Activated gamma-delta T cell treated with Interleukin-2 at 50 U/mL for 16 hours (primary cell): ENCODE measurements at places on chromosomes 6 and 20.

DNA sequence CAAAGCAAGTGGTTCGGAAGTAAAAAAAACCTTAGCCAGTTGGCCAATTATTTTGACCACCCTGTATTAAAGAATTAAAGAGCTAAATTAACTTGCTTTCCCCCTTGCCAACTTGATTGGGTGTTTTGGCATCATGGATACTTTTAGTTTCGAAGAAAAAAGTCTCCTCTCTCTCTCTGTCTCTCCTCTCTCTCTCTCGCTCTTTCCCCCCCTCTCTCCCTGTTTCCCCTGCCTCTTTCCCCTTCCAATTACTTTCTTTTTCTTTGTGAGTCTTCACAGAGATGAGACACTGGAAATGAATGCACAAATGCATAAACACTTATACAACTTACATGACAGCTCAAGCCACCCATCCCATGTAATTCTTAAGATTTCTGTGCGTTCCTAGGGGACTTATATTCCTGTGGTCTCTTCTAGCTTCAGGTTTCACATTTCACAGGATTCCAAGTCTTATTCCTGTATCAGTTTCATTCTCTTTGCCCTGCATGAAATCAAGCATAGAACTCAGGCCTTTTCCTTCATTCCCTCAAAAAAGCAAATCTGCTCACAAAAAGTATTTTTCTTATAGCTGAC lies 32.9 kb upstream of the EYA4 start:
- DNase-seq = no peak

GRCh38 chr6:92126983-92127382 lies 1292.4 kb downstream of the EPHA7 start:
- DNase-seq = no peak

DNA sequence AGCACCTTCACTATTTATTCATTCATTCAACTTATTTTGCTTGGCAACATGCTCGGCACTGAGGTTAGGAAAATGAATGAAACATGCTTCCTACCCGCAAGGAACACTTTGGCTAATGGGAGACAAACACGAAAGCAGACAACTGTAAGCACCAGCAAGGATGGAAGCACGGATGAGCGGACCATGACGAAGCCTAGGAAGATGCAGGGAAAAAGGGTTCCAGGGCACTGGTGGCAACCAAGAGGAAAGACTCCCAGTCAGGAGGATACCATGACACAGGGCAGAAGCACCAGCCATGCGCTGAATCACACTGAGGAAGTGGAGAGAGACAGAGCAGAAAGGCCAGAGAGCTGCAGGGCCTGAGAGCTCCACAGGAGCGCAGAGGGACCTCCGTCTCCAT lies 9.8 kb downstream of the PDE10A start:
- DNase-seq = no peak

- DNase-seq = no peak
Measured at GRCh38 chr6:160430751-160431150, 82.6 kb downstream of the SLC22A3 start.

DNA sequence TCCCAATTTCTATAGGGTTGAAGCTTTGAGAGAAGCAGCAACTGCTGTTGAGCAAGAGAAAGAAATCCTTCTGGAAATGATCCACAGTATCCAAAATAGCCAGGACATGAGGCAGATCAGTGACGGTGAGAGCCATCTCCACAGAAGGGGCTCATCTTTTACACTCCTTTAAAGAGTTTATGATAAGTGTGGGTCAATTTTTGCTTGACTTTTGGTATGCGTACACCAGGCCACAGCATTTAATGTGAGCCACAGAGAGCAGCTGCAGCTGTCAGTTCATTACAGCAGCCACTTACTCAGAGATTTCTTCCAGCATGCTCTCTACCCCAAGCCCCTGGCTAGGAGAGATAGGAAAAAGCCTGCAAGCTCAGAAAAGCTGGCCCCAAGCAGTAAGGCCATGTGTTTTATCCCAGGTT lies 9.9 kb downstream of the BAG2 start:
- DNase-seq = no peak

- no peak for DNase-seq
Measured at GRCh38 chr6:84017709-84018452, 15.7 kb upstream of the MRAP2 start.

DNA sequence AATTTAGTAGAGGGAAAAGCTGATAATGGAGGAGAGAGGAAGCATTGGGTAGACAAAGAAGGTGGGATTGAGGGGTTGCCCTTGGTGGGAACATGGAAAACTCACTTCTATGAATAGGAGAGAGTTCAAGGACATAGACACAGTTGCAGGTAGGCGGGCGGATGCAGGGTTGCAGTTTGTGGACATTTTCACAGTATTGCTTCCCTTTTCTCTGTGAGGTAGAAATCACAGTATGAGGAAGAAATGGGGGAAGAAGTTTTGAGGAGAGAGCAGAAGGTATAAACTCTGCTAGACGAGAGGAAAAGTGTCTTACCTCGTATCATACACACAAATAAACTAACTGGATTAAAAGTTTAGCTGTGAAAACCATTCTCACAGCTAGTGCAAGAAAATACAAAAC lies 200.7 kb upstream of the ECI2 start:
- no peak for DNase-seq

DNA sequence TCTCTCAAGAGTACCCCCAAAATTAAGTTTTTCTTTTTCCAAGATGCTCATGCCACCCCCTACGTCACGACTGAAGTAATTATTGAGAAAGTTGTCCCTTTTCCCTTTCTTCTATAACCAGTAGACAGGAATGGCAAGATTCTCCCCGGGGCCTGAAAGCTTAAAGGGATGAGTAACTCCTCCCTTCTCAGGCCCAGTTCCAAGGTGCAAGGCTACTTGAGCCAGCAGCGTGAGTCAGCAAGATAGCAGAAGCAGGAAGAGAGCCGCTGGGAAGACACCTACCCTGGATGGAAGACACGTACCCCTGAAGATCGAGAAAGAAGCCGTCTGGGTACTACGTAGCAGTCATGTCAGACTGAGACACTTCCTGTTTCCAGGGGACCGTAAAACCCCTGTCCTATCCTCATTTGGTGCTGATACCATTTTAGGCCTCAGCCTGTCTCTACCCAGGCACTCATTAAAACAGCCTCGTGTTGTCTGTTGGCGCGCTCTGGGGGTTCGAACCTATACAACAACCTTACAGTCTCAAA lies 241.0 kb downstream of the ADGRG6 start:
- DNase-seq = no peak

- no peak for DNase-seq
Measured at GRCh38 chr20:48965189-48965910, 43.8 kb downstream of the ARFGEF2 start.

DNA sequence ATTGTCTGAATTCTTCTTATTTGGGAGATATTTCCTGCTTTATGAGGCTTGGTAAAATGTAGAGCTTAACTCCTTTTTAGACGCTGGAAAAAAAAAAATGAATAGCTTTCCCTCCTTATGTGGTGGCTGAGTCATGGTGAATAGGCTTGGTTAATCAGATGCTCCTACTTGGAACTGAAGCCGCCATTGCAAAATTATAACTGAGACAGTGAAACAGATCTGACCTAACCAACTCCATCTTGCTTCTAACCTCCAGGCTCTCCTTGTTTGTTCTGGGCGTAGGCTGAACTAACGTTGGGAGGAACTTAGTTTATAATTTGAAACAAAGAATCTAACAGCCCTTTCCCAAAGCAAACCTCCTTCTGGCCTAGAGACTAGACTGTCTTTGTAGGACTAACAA lies 43.2 kb upstream of the PLCB4 start:
- DNase-seq = no peak

- peak; percentile 71 for DNase-seq
Measured at GRCh38 chr6:27893836-27894807, 18.1 kb downstream of the OR2B2 start.

DNA sequence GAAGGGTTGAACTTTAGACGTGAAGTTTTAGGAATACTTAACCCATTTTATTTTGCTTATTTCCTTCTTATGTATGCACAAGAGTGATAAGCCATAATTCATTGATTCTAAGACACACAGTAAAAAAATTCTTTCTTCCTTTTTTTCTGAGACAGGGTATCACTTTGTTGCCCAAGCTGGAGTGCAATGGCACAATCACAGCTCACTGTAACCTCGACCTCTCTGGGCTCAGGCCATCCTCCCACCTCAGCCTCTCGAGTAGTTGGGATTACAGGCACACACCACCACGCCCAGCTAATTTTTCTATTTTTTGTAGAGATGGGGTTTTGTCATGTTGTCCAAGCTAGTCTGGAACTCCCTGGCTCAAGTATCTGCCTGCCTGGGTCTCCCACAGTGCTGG lies 116.6 kb upstream of the RNF24 start:
- DNase-seq = no peak

DNA sequence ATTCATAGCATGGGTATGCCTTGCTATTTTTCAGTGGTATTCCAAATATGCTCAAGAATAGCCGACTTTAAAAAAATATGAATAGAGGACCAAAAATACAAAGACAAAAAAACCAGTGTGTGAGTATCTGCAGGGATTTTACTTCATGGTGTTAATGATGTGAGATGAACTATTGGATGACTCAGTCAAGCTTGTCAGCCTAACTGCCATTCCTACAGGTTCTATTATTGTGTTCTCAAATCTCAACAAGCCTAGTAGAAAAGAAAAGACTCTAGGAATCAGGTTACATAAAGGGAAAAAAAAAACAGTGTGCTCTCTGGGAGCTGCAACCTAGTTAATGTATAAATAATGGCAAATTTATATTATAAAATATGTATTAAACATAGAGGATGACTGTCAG lies 588.4 kb upstream of the BTBD3 start:
- DNase-seq = no peak

DNA sequence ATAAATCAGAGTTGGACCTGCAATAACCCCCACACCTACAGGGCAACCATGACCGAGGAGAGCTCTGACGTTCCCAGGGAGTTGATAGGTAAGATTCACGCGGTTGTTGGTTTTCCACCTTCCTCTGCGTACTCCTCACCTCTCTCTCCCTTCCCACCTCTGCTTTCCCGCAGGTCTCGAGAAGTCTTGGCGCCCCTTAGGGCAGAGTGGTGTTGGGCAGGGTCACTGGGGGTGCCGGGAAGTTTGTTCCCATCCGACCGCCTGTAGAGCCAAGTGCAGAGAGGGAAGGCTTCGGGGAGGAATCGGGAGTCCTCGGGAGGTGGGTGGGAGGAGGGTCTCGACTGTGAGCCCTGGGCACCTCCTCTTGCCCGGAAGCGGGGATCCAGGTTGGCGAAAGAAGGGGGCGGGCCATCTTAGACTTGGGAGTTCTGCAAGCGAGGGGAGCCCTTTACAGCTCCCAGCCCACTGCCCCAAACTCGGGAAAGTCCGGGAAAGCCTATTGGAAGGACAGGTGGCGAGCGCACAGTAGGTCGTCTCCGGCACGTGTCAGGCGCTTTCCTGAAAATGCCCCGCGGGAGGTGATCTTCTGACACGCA lies 672 bp downstream of the CARMIL1 start:
- no peak for DNase-seq

DNA sequence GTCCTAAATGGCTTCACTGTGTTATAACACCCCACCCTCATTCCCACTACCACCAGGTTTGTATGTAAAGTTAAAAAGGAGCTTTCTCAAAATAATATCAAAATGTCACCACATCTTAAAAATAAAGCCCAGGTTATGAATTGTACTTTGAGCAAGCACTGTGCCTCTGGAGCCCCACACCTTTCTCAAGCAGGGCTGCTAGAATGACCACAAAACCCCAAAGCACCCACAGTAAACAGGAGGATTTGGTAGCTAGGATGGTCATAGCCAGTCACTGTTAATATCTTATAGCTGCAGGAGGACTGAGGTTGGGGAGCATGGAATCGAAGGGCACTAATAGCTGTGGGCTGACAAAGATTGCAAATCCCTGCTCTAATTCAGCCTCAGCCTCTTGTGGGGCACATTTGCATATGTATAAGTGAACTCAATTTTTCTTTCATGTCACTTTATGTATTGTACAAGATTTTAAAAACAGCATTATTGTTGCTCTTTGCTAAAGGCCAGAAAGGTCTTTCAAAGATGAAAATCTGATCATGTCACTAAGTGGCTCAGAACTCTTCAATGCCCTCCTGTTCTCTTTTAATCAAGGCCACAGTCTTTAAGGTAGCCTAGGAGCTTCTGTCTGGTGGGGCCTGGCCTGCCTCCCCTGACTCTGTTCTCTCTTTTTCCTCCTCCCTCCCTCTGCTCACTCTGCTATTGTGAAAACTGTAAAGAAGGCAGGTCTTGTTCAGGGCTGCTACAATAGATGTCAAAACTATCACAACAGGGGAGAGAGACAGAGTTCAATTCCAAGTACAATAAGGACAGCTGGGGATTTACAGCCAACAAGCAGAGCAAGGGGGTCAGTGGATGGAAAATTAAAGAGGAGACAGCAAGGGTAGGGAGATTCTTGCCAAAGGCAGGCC lies 101.6 kb downstream of the TMEM200A start:
- no peak for DNase-seq

- DNase-seq = no peak
Measured at GRCh38 chr20:40196846-40197436, 492.1 kb downstream of the MAFB start.

- no peak for DNase-seq
Measured at GRCh38 chr6:45698046-45698445, 317.6 kb downstream of the CLIC5 start.

DNA sequence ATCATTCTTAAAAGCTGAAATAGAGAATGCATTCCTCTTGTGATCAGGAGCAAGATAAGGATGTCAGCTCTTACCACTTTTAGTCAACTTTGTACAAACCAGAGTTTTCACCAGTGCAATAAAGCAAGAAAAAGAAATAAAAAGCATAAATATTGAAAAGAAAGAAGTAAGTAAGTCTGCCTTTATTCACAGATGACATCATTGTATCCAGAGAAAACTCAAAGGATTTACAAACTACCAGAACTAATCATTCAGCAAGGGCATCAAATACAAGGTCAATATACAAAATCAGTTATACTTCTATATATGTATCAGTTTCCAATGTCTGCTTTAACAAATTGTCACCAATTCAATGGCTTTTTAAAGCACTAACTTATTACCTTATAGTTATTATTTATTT lies 13.4 kb downstream of the TTLL9 start:
- no peak for DNase-seq

- DNase-seq = no peak
Measured at GRCh38 chr6:44983467-44984365, 344.4 kb upstream of the RUNX2 start.

DNA sequence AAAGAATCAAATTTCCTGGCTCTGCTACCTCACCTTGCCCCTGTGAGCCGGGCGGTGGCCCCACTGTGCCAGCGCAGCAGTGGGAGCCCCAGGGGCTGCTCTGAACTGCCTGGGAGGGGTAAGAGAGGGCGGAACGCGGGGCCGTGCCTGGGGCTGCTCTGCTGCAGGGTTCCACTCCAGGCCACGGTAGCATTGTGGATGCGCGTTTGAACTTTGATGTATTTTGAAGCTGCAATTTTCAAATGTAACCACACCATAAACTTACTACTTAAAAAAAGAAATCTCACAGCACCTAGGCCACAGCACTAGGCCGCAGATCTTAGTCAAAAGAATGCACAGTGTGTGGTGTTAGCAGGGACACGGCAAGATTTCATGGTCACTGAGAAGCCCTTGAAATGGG lies 57.5 kb downstream of the PRDM1 start:
- no peak for DNase-seq

- no peak for DNase-seq
Measured at GRCh38 chr6:162385980-162386379, 341.6 kb downstream of the PRKN start.

DNA sequence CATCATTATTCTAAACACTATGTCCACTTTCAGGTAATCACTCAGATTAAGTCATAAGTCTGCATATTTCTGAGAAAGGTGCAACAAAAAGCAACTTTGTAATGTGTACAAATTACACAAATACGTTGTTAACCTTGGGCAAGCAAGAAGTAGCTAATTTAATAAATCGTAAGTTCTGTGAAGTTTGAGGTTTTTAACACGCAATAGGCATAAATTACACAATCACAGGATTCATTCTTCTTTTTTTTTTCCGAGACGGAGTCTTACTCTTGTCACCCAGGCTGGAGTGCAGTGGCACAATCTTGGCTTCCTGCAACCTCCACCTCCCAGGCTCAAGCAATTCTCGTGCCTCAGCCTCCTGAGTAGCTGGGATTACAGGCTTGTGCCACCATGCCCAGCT lies 57.2 kb upstream of the F13A1 start:
- no peak for DNase-seq
